CD4-positive, alpha-beta T cell treated with Interleukin-4 for 4 hours (primary cell): ENCODE measurements at places on chromosomes 7 and 10.
A peak's percentile ranks its signal among the peaks of the same experiment; 100 is the strongest.

- DNase-seq, result no peak
Observed at GRCh38 chr7:139570626-139571025, 47.1 kb downstream of the CLEC2L start.

GRCh38 chr7:90387470-90388240 is 15.6 kb upstream of the CLDN12 start:
- no peak for DNase-seq

GRCh38 chr10:78175444-78176015 is 141.9 kb downstream of the RPS24 start:
- DNase-seq, result no peak

GRCh38 chr7:46537191-46537905 is 616.3 kb upstream of the IGFBP3 start:
- no peak for DNase-seq

DNA sequence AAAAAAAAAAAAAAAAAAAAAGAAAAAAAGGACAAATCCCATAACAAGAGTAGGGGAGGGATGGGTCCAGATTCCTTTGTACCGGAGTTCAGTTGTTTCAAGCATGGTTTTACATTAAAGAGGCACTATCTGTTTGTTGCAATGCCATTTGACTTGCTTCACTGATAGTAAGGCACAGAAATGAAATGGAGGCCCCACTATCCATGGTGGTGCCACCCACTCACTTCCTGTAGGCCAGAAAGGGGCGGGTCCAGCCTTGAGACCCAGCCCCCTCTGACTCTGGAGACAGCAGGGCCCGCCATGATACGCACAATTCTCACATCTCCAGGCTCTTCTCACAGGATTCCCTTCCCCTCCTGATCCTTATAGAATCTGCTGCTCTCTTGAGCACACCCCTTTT is 100.0 kb downstream of the CLEC2L start:
- no peak for DNase-seq

DNA sequence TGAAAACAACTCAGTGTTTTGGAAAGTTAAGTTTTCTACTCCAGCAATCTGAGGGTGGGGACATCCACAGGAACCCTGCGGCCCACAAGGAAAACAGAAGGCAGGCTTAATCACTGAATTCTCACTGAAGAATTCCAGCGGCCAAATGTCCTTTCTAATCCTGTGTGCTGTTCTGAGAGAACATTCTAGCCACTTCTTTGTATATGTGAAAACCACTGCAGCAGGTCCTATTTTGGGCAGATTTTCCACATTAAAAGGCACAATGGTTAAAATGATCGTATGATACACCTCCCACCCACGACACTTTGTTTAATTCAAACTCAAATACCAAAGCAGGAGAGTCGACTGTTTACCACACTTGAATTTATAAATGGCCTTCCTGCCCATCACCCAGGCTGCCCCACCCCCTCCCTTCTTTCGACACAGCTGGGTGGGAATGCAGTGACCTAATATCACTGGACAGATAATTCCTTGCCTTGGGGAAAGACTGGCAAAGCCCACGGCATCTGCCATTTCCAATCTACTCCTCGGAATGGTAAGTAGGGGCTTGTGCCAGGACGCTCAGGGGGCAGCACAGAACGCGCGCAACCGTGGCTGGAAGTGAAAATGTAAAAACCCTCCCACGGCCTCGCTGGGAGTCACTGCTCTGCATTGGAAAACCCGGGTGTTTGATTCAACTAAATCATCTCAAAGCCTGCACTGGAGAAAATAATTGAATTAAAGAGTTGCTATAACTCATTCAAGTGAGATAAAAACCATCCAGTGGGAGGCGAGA is 67.0 kb downstream of the CTBP2 start:
- no peak for DNase-seq

GRCh38 chr7:134755422-134756022 is 23.9 kb upstream of the CALD1 start:
- DNase-seq, result peak; percentile 24

DNA sequence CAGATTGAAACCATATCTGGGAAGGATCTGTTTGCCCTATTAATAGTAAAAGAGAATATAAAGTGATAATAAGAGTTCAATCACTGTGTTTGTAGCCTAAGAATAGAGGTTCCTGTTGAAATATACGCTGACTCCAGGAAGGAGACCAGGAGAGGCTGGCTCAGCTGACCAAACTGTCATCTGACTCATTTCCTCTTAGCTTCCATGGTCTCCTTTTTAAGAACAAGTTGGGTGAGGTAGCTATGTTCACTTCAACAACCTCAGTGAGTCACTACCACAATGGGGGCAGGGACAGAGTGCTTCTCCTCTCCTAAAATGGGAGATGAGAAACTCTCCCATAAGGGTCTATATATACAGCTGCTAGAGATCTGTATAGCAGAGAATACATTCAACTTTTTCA is 543.3 kb downstream of the CALN1 start:
- DNase-seq, result no peak

GRCh38 chr7:45703373-45703821 is 129.2 kb downstream of the ADCY1 start:
- DNase-seq, result no peak

DNA sequence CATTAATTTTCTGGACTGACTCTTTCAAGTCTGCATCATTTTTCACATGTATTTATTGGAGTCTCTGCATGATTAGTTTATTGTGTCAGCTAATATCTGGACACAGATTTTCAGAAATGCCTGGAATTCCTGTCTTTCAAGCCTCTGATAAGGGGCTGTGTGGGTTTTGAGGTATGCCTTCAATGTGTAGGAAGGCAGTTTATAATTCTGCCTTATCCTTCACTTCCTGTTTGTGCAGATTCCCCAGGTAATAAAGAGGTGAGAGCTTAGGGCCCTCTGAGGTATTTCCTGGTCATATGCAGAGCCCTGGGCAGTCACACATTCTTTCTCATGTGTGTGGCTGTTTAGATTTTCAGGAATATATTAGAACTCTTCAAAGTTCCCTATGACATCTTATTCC is 79.4 kb upstream of the PRKCQ start:
- DNase-seq, result no peak

DNA sequence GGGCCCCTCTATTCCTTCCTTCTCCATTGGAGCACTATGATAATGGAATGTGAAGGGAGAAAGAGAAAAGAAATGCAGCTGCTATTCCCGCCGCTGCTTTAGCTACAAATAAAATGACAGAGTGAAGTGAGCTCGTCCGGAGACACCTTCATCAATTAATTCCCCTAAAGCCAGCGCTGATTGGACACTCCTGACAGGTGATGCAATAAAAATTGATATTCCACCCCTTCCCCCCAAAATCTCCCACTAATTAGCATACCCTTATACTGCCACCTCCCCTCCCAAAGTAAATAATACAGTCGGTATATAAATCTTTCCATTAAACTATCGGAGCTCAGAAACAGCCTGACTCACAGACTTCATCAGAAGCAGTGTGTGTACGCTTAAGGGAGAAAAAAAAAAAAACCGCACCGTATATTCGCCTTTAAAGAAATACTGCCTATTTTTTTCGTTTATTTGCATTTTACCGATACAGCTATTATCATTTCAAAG is 7.3 kb downstream of the SKIDA1 start:
- peak; percentile 45 for DNase-seq

GRCh38 chr7:111132833-111133232 is 41.9 kb downstream of the LRRN3 start:
- DNase-seq, result no peak
